ENCODE measurements at places on chromosomes 3 and 15. TPM values are rescaled to one million over a fixed set of nuclear protein-coding genes. Genes with fewer than 3 reads are reported as not detected.

The TRPM1 gene
- total RNA-seq = not detected

The GUCA1C gene
- total RNA-seq = not detected

DNA sequence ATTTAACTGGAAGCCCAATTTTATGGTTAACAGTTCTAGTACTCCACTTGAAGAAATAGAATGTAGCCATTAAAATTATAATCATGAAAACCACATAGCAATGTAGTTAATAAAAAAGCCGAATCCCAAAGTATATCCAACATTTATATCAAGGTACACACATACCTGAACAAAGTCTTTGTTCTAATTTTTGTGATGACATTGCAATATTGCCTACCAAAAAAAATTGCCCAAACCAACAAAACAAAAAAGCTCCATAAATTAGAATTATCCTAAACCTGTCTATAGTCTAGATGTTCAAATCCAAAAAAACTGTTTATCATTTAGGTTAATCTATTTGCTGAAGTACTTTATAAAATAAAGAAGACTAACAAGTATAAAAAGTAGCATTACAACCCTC is 70.8 kb downstream of the CSNK1G1 start:
- DNase-seq = no peak

The GOLGA6B gene
- not detected for total RNA-seq

GRCh38 chr3:39136533-39137434 is 16.6 kb downstream of the CSRNP1 start:
- DNase-seq = no peak

GRCh38 chr15:68470049-68470742 is 38.2 kb upstream of the ITGA11 start:
- DNase-seq = peak; percentile 76

The KBTBD13 gene
- not detected for total RNA-seq

DNA sequence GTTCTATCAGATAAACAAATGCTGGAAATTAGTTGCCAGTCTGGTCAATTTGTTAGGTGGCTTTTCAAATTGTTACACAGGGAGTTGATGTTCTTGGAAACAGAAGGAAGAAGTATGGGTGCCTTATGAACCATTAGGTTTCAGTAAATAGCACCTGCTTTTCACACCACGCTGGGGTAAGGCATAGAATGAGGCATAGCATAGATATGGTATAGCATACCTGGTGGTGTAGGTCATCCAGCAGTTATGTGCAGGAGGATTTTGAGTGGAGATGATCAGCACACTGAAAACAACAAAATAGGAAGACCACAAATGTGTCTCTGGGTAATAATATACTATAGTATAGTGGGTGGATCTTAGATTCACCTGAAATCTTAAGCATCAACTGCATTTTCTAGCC is 121.4 kb downstream of the GMPS start:
- DNase-seq = no peak

The BNC1 gene
- total RNA-seq = 3.2 TPM

GRCh38 chr3:141392897-141393734 is 24.8 kb downstream of the ZBTB38 start:
- DNase-seq = no peak

The SPTBN5 gene
- 3.0 TPM for total RNA-seq

DNA sequence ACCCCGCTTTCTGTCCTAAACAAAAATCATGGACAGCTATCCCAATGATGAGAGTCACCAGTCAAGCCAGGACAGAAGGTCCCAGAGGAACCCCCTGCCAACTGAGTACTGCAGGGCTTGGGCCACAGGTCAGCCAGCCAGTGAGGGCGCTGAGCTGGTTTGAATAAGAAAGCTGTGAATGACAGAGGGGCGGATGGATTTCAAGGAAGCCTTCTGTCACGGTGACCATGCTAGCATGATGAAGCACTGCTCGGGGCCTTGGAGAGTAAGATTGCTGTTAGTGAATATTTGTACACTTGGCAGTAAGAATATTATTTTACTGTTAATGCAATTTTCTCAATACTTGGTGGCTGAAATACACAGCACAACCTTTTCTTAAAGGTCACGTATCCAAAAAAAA is 734.0 kb upstream of the NR2F2 start:
- no peak for DNase-seq

The SCG5 gene
- total RNA-seq = 0.54 TPM

GRCh38 chr15:62603742-62604141 is 438.7 kb upstream of the C2CD4B start:
- no peak for DNase-seq

The TMEM87A gene
- 46.7 TPM for total RNA-seq

The SQOR gene
- 21.6 TPM for total RNA-seq

The NDN gene
- total RNA-seq = 27.8 TPM

DNA sequence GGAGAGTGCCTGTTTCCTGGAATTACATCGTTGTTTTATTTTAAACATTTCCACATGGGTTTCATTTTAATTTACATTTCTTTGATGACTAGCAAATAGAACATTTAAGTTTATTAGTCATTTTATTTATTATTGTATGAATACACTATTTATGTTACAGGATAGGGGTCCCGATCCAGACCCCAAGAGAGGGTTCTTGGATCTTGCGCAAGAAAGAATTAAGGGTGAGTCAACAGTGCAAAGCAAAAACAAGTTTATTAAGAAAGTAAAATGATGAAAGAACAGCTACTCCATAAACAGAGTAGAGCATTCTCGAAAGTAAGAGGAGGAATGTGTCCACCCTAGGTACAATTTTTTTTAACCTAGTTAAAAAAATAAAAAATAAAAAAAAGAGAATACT is 539.5 kb downstream of the NAALADL2 start:
- DNase-seq = no peak

GRCh38 chr15:101531170-101531569 is 41.7 kb upstream of the PCSK6 start:
- peak; percentile 76 for DNase-seq

DNA sequence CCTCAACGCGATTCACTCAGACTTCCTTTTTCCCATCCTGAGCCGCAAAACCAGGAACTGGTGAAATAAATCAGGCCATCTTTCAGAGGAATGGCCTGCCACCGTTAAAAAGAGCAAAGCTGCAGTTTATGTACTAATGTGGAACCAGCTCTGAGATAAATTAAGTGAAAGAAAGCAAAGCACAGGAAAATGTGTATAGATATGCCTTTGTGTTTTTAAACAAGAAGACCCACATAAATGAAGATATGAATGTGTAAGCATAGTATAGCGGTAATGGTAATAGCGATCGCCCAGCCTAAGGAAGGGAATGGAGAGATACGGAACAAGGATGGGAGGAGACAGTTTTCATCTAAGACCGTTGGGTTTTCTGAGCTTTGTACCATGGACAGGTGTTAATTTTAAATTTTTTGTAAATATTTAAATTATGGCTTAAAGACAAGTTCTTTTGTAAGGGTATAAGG is 30.8 kb upstream of the RPN1 start:
- DNase-seq = no peak

The SLC24A1 gene
- total RNA-seq = 14.8 TPM

DNA sequence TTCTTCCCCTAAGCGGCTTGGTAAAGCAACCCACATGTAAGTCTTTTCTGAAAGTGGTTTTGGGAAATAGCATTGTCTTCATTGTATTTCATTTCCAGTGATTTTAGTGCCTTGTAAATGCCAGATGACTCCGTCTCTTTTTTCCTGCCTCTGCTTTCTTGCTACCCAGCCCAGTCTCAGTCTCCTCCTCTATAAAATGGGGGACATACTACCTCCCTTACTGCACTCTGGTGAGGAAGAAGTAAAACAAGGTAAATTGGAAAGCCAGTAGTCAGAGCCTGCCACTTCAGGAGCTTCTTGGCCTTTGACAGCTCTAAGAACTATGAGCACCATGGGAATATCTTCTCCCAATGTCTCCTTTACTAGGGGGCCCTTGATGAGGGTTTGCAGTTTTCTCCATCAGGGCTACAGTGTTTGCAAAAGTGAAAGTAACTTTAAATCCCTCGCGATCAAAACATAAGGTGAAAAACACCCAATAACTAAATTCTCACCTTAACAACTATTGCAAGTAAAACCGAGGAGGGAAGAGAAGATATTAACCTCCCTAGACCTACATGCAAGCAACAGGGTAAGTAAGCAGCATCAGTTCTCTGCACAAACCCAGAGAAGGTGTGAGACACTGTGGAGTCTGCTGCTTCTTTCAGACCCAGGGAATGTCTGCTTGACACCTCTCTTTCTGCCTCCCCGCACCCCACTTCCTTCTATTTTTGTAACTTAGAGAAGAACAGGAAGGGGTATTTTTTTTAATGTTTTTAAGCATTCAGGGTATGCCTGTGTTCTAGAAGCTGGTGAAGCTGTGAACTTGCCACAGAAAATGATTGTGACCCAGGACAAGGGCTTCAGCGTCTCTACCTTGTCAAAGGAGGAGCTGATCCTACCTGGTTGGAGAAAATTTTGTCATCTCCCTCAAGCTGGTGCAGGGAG is 159.1 kb upstream of the EOMES start:
- no peak for DNase-seq

The CCPG1 gene
- 174 TPM for total RNA-seq

The SLC28A2 gene
- total RNA-seq = not detected

The LRRC49 gene
- 12.5 TPM for total RNA-seq

The ADAMTS7 gene
- 188 TPM for total RNA-seq

GRCh38 chr3:171832989-171833388 is 10.2 kb upstream of the TMEM212 start:
- DNase-seq = no peak

The CDV3 gene
- 193 TPM for total RNA-seq

DNA sequence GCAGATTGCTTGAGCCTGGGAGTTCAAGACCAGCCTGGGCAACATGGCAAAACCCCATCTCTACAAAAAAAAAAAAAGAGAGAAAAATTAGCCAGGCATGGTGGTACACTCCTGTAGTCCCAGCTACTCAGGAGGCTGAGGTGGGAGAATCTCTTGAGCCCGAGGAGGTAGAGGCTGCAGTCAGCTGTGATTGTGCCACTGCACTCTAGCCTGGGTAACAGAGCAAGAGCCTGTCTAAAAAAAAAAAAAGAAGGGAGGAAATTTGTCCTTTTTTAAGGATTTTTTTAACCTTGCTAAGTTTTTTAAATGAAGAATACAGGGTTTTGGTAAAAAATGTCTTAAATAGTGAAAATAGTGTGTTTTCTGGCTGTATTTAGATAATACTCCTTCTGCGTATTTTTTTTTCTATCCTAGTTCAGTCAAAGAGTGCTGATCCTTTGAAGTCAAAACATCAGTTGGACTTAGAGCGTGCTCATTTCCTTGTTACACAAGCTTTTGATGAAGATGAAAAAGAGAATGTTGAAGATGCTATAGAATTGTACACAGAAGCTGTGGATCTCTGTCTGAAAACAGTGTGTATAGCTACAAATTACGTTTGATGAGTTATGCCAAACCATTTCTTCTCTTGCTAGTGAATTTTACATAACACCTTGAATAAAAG is 11.1 kb downstream of the CAPN7 start:
- no peak for DNase-seq

The LOXL1 gene
- total RNA-seq = 417 TPM

The TMEM207 gene
- not detected for total RNA-seq

DNA sequence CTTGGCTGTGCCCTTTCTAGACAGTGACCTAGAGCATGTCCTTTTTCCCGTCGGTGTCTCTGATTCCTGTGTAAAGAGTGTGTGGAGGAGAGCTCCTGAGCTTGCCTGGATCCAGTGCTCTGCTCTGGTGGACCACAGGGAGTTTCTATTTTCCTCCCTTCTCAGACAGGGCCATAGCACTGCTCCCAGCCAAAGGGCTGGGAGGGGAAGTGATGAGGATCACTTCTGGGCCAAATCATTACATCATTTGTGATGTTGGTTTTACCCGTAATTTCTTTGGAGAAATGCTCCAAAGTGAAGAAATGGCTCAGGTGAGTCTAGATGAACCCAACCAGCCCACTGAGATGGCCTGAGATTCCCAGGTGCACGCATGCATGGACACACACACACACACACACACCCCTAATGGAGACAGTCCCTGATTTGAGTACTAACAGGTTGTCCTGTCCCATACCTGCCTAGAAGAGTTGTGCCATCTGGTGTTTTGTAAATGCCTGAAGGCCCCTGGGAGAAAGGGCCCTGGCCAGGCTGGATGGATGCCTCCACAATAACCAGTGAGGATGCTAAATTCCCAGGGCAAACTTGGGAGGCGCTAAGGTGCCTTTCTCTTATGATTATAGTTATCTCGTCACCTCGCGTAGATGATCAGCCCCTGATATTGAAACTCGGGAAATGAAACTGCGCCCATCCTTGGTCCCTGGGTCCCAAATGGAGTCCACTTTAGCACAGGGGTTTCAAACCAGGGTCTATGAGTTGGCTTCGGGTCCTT is 86.9 kb downstream of the ASB7 start:
- no peak for DNase-seq

The LHFPL4 gene
- total RNA-seq = not detected

The TM4SF1 gene
- 122 TPM for total RNA-seq

DNA sequence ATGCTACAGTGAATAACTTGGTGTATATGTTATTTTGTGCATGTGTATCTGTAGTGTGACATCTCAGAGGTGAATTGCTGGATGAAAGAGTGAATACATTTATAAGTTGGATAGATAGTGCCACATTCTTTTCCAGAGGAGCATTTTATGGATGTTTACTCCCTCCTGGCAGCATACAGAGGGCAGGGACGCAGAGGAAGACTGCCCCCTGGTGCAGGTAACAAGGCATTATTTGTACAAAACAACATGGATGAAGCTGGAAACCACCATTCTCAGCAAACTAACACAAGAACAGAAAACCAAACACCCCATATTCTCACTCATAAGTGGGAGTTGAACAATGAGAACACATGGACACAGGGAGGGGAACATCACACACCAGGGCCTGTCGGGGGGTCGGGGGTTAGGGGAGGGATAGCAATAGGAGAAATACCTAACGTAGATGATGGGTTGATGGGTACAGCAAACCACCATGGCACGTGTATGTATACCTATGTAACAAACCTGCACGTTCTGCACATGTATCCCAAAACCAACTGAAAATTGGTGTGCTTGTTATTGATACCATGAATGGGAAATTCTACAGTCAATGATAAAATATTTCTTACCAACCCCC is 57.9 kb upstream of the CTXND1 start:
- DNase-seq = no peak

DNA sequence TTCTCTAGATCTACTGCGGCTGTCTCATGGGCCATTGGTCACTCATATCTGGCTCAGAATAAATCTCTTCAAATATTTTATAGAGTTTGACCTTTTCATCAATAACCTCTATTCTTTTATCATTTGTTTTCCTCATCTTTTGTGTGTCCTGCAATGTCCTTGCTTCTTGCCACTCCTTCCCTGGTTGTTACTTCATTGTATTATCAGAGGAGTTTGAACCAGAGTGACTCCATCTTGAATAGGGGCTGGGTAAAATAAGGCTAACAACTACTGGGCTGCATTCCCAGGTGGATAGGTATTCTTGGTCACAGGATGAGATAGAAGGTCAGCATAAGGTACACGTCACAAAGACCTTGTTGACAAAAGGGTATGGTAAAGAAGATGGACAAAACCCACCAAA is 9.9 kb upstream of the LPCAT4 start:
- no peak for DNase-seq

GRCh38 chr3:47867451-47868044 is 64.6 kb downstream of the DHX30 start:
- DNase-seq = no peak

GRCh38 chr15:43939070-43939469 is 112.3 kb downstream of the WDR76 start:
- DNase-seq = peak; percentile 21

- no peak for DNase-seq
These were observed 1.2 kb upstream of the ZNF609 start for GRCh38 chr15:64459066-64459781.

Data from osteocyte (in vitro differentiated cells).